ENCODE measurements at places on chromosomes 4 and X. TPM values are rescaled to one million over a fixed set of nuclear protein-coding genes. Genes with fewer than 3 reads are reported as not detected.
A peak's percentile ranks its signal among the peaks of the same experiment; 100 is the strongest.

GRCh38 chrX:146921204-146921603 is 106.7 kb upstream of the CXorf51A start:
- no peaks in the 10 kb centered on the region for H3K36me3 ChIP-seq
- H3K27ac ChIP-seq = no peak overlapping the region
- H3K27me3 ChIP-seq = no peaks in the 10 kb centered on the region
- no peaks in the 10 kb centered on the region for H3K4me1 ChIP-seq
- no peak for DNase-seq

- no peak for DNase-seq
- H3K4me1 ChIP-seq = no peaks in the 10 kb centered on the region
- H3K4me3 ChIP-seq = no peak overlapping the region
- no peak overlapping the region for H3K27ac ChIP-seq
- peaks cover 5% of the 10 kb centered on the region for H3K36me3 ChIP-seq
Measured at GRCh38 chrX:28997706-28998463, 410.6 kb downstream of the IL1RAPL1 start.

- DNase-seq = no peak
- no peak overlapping the region for H3K4me3 ChIP-seq
- H3K36me3 ChIP-seq = no peaks in the 10 kb centered on the region
- H3K27me3 ChIP-seq = peaks cover 11% of the 10 kb centered on the region
- H3K27ac ChIP-seq = no peak overlapping the region
Measured at GRCh38 chrX:132615391-132616131, 126.7 kb upstream of the MBNL3 start.

DNA sequence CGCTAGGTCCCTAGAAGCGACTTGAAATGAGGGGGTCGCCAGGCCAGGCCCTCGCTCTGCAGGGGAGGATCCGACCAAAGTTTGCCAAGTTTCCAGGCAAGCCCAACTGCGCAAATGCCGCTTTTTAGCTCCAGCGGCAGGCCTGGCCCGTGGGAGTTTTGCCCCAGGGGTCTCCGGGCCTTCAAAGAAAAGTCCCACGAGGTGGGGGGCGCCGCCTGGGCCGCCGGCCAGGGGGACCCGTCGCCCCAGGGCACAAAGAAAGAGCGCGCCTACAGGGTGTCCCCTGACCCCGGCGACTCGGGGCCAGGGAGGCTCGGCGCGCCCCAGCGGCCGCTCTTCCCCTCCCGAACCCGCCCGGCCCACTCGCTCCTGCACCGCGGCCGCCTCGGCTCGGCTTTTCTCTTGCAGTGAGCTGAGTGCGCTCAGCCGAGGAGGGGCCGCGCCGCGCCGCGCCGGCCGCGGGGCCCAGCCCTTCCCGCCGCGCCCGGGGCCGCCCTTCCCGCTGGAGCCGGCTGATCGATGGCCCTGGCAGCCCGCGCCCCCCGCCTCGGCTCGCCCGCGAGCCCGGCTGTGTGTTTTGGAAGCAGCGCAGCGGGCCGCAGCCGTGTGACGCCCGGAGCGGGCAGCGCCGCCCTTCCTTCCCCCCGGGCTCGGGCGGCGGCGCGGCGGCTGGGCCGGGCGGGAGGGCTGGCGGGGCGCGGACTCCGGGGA is 754 bp upstream of the KLF3 start:
- H3K27ac ChIP-seq = peak overlapping the region; percentile 80
- peak overlapping the region; percentile 79 for H3K4me3 ChIP-seq
- peaks cover 14% of the 10 kb centered on the region for H3K36me3 ChIP-seq
- H3K27me3 ChIP-seq = no peaks in the 10 kb centered on the region

GRCh38 chr4:53234669-53235068 is 131.2 kb downstream of the SCFD2 start:
- no peaks in the 10 kb centered on the region for H3K4me1 ChIP-seq
- H3K36me3 ChIP-seq = no peaks in the 10 kb centered on the region
- H3K4me3 ChIP-seq = no peak overlapping the region
- no peak overlapping the region for H3K27ac ChIP-seq
- DNase-seq = no peak
- no peaks in the 10 kb centered on the region for H3K27me3 ChIP-seq

GRCh38 chrX:38807873-38808272 is 6.6 kb downstream of the MID1IP1 start:
- H3K36me3 ChIP-seq = peaks cover 4% of the 10 kb centered on the region
- DNase-seq = no peak
- peaks cover 21% of the 10 kb centered on the region for H3K4me1 ChIP-seq
- H3K4me3 ChIP-seq = no peak overlapping the region
- H3K27ac ChIP-seq = no peak overlapping the region

- H3K27me3 ChIP-seq = no peaks in the 10 kb centered on the region
- no peak overlapping the region for H3K27ac ChIP-seq
- H3K4me1 ChIP-seq = no peaks in the 10 kb centered on the region
- H3K4me3 ChIP-seq = no peak overlapping the region
- H3K36me3 ChIP-seq = no peaks in the 10 kb centered on the region
Measured at GRCh38 chr4:24764345-24764744, 31.0 kb upstream of the SOD3 start.

DNA sequence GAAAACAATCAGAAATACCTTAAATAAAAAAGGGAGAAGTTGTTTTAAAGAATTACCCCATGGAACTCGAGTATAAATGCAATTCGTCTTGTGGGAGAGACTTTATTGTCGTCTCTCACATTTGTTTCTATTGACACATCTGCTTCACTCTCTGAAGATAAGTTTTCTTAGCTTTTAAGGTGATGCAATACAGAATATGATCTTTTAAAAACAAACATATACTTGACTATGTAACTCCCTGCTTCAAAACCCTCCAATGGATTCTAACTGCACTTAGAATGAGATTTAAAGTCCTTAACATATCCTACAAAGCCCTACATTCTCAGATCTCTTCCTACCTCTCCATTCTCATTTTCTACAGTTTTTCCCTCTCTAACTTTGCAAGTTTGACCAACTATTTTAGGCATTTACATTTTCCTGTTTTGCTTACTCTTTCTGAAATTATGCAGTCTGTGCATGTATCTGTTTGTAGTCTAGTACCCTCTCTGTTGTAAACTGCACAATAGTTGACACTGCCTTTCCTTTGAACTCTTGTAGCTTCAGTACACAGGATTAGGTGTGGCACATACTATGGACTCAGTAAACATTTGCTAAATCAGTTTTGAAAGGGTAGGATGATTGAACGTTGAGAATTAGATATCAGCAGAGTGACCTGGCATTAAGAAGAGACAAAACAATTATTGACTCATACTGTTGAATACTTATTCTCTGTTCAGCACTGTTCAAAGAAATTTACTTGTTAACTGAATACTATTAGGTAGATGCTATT is 59.8 kb downstream of the AGTR2 start:
- no peaks in the 10 kb centered on the region for H3K4me1 ChIP-seq
- H3K4me3 ChIP-seq = no peak overlapping the region
- peaks cover 5% of the 10 kb centered on the region for H3K36me3 ChIP-seq

DNA sequence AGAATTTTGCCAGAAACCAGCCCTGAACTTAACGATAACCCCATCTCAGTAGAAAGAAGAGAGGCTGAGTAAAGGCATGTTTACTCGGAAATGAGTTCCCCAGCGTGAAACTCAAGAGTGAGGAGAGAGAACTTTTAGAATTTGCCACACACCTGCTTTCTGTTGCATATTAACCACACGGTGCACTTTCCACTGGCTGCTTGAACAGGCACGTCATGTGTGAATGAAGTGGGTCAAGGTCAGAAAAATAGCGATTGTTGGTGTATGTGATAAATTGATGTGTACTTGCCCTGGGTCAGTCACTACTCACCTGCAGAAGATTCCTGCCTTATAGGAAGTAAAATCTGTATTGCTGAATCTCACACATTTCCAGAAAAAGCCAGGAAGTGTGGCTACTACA is 395.7 kb downstream of the TRIML1 start:
- H3K4me1 ChIP-seq = no peaks in the 10 kb centered on the region
- no peak overlapping the region for H3K4me3 ChIP-seq
- no peak for DNase-seq
- H3K36me3 ChIP-seq = no peaks in the 10 kb centered on the region
- no peaks in the 10 kb centered on the region for H3K27me3 ChIP-seq
- no peak overlapping the region for H3K27ac ChIP-seq

- H3K4me3 ChIP-seq = no peak overlapping the region
- peaks cover 5% of the 10 kb centered on the region for H3K4me1 ChIP-seq
- DNase-seq = peak; percentile 38
- no peak overlapping the region for H3K27ac ChIP-seq
Measured at GRCh38 chrX:349196-349595, 30.6 kb upstream of the GTPBP6 start.

DNA sequence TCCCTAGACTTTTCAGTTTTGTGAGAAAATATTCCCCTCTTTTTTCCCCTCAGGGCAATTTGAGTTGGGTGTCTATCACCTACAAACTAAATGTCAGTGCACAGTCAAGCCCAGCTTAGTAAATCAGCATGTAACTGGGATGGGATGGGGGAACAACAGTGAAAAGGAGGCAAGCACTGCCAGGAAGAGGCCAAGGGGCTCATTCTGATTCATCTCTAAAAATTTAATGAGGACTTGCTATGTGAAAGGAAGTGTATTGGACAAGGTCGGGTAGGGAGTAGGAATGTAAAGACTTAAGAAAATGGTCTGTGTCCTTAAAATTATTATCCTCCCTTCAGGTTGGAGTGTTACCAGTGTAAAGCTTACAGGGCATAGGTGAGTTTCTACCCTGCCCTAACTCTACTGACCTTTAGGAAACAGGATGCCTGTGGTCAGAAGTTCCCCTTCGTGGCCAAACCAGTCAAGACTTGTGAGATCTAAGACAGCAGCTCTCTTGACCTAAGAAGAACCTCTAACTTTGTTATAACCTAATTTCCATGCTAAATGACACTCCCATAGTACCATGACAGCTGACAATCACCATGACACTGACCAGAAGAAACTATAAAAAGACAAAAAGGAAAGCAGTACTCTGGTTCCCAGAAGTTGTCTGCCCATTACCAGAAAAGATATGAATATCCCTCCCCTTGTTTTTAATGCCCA is 194.4 kb upstream of the LDB2 start:
- peaks cover 9% of the 10 kb centered on the region for H3K4me1 ChIP-seq
- DNase-seq = no peak
- no peak overlapping the region for H3K27ac ChIP-seq
- no peak overlapping the region for H3K4me3 ChIP-seq

DNA sequence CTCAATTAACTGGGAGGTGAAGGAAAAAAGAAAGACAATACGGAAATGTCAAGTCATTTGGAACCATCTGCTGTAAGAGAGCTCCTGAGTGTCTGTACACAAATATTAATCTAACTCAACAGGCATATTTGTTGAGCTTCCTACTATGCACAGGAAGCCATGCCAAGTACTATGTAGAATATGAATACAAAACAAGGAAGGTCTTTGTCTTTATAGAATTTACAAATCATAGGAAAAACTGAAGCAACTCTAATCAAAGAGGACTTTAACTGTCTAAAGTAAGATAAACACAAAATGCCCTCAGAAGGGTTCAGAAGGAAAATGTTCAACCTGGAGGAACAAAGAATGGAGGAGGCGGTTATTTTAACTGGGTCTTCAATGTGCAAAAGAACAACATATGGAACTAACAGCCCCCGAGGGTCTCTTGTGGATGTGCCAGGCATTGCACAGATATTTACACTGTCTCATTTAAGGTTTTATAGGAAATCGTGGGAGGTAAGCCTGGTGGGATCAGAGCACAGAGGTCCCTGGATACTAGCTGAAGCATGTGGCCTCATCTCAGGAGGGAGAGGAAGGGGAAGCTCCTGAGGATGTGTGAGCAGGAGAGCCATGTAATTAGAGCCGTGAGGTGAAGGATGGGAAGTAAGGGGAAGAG is 5.8 kb downstream of the FAM114A1 start:
- peaks cover 8% of the 10 kb centered on the region for H3K4me1 ChIP-seq
- H3K27ac ChIP-seq = no peak overlapping the region
- H3K27me3 ChIP-seq = peaks cover 39% of the 10 kb centered on the region
- no peak for DNase-seq

GRCh38 chrX:153816831-153817690 is 13.3 kb downstream of the PDZD4 start:
- H3K4me1 ChIP-seq = peaks cover 25% of the 10 kb centered on the region
- peaks cover 7% of the 10 kb centered on the region for H3K27me3 ChIP-seq
- peak overlapping the region; percentile 73 for H3K4me3 ChIP-seq

GRCh38 chr4:80069108-80069836 is 3.8 kb downstream of the ANTXR2 start:
- H3K36me3 ChIP-seq = peaks cover 29% of the 10 kb centered on the region
- no peaks in the 10 kb centered on the region for H3K27me3 ChIP-seq
- H3K4me3 ChIP-seq = peak overlapping the region; percentile 89
- peak overlapping the region; percentile 81 for H3K27ac ChIP-seq
- peaks cover 61% of the 10 kb centered on the region for H3K4me1 ChIP-seq
- DNase-seq = no peak

DNA sequence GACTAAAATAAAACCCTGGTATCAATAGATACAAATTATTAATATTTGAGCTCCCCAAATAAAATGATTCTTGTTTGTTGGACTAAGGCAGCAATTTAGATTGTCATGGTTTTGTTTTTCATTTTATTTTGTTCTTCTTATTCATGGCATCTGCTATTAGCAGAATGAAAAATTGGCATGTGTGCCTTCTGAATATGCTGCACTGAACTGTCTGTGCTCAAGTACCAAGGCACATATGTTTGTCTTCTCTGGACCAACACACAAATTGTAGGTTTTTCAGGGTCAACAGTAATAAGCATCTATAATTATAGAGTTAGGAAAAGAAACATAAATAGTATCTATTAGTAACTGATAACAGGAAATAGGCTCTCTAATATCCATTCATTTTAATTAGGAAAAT is 121.1 kb downstream of the BANK1 start:
- H3K36me3 ChIP-seq = no peaks in the 10 kb centered on the region
- no peaks in the 10 kb centered on the region for H3K4me1 ChIP-seq
- no peaks in the 10 kb centered on the region for H3K27me3 ChIP-seq
- no peak overlapping the region for H3K27ac ChIP-seq
- H3K4me3 ChIP-seq = no peak overlapping the region

DNA sequence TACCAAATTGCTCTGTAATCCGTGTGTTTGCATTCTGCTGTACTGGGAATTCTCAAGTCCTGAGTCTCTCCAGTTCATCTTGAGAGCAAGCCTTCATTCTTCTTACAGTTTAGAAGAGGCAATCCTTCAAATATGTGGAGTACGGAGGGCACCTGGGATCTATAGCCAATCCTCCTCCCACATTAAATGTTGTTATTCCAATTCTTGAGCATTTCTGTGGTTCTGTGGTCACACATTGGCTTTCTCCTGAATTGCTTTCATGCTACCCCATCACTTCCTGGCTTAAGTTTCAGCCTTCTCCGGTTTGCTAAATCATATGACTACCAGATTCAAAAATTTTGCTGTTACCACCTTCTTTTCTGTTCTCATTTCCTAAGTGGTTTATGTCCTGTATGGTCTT is 611.1 kb downstream of the PCDH19 start:
- H3K27me3 ChIP-seq = no peaks in the 10 kb centered on the region
- H3K27ac ChIP-seq = no peak overlapping the region
- H3K36me3 ChIP-seq = no peaks in the 10 kb centered on the region
- no peak overlapping the region for H3K4me3 ChIP-seq

DNA sequence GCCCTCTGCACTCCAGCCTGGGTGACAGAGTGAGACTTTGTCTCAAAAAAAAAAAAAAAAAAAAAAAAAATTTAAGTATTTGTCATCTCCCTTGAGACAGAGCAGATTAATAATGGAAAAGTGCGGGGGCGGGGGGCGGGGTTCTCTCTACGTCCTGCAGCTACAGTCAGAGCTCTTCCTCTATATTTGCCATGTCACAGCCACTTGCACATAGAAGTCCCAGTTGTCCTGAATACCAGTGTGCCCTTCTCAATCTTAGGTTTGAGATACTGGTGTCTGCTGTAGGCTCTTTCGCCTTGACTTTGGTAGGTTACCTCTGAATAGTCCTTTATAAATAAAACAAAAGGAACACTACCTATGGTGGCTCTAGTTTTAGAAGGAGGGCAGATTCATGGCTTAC is 237.8 kb upstream of the PGRMC2 start:
- no peak overlapping the region for H3K27ac ChIP-seq
- peaks cover 12% of the 10 kb centered on the region for H3K27me3 ChIP-seq
- DNase-seq = no peak

Gene MAGEA4
- not detected for total RNA-seq

Gene SPANXC
- total RNA-seq = not detected

Gene CFP
- 2.3 TPM for total RNA-seq

Gene NDNF
- total RNA-seq = not detected

Gene TCEAL6
- total RNA-seq = not detected

Gene SNCA
- total RNA-seq = 19.8 TPM

Gene TLR10
- not detected for total RNA-seq

Measured in natural killer cell treated with Interleukin-12 subunit alpha and Interleukin-12 subunit beta and Interleukin-15 and Interleukin-18, amount 100 ng/mL, for 72 hours (primary cell).